ENCODE measurements at places on chromosomes 6 and 20.

- DNase-seq, result no peak
Observed at GRCh38 chr6:50097966-50098640, 48.4 kb upstream of the DEFB112 start.

DNA sequence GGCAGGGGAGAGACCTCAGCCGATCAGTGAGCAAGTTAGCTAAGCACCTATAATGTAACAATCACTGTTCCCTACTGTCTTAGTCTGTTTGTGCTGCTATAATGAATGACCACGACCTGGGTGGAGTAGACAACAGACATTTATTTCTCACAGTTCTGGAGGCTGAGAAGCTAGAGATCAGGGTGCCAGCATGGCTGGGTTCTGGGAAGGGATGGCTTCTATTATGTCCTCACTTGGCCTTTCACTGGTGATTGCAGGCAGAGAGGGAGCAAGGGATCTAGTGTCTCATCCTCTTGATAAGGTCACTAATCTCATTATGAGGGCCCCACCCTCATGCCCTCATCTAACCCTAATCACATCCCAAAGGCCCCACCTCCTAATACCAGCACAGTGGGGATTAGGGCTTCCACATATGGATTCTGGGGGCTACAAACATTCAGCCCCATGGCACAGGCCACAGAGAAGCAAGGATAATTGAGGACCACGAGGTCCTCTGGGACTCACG lies 162.5 kb downstream of the CD83 start:
- no peak for DNase-seq

GRCh38 chr6:36818756-36819155 lies 20.5 kb downstream of the CPNE5 start:
- DNase-seq, result no peak

DNA sequence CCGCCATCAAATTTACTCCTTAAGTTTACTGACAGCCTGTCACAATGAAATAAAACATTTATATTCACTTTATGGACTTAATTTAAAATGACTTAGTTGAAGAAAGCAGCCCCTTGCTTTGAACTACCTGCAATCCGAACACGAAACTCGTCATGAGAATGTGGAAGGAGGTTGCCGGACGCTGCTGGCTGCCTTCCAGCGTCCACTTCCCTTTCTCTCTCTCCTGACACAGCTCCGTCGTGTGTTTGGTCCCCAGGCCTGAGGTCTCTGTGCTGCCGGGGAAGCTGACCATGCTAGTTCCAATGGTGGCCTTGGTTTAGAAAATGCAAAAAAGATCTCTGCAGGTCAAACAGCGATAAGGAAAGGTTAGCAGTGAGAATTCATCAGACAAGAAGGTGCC lies 519.7 kb downstream of the CDH26 start:
- peak; percentile 23 for DNase-seq

GRCh38 chr6:143806282-143807102 lies 36.6 kb upstream of the LTV1 start:
- DNase-seq, result no peak

- DNase-seq, result no peak
Observed at GRCh38 chr20:33824852-33825251, 13.7 kb downstream of the CHMP4B start.

GRCh38 chr6:122956376-122956775 lies 39.7 kb upstream of the CLVS2 start:
- DNase-seq, result no peak

DNA sequence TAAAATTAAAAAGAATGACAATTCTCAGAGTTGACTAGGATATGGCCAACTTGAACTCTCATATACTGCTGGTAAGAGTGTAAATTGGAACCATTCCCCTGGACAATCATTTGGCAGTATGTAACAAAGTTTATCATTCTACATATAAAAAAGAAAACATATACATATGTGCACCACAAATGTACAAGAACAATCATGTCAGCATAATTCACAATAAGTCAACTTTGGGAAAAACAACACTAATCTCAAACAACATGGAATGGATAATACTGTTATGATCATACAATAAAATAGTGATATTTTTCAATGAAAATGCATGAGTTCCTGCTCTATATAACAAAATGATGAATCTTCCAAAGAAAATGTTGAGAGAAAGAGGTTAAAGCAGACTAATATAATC lies 1078.7 kb upstream of the EPHA7 start:
- DNase-seq, result no peak

DNA sequence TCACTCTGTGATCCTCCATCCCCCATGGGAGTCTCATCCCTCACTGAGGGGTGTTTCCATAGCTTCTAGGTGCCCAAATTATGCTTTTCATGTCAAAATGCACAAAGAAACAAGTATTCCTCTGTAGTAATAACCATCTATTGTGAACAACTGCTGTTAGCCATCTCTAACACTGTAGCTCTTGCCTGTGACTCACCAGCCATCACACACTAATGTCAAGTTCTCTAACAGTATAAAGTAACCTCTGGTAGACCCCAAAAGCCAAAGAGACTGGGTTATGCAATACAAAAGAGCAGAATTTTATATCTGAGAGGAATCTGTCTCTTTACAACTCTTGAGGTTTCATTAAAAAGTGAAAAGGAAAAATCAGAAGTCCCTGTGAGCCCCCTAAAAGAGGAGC lies 25.4 kb upstream of the IYD start:
- no peak for DNase-seq

DNA sequence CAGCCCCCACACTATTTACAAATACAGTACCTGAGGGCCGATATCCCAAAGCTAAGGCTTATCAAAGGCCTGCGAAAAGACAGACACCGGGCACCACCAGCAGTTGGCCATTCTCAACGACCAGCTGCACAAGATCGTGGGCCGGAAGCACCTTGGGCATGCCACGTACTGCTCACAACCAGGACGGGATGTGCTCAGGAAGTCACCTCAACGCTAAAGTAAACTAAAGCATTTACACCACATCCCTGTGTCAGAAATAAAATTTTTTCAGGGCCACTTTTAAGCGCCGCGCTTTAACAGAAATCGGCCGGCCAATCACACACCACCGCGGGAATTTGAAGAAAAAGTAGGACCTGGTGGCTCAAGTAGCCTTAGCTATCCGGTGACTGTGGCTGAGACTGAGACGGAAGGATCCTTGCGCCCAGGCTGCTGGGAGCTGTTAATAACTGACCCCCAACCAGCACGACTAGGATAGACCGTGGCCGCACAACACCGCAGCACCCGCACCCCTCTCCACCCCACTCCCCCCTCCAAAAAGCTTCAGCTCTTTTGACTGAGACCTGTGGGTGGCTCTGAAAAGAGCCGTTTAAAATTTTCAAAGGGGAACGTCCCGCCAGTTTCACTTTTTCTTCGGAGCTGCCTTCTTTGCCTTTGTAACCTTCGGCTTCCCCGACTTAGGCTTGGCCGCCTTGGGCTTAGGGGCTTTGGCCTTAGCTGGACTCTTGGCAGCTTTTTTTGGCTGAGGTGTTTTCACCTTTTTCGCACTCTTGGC lies 131.2 kb upstream of the BTN3A2 start:
- peak; percentile 61 for DNase-seq

DNA sequence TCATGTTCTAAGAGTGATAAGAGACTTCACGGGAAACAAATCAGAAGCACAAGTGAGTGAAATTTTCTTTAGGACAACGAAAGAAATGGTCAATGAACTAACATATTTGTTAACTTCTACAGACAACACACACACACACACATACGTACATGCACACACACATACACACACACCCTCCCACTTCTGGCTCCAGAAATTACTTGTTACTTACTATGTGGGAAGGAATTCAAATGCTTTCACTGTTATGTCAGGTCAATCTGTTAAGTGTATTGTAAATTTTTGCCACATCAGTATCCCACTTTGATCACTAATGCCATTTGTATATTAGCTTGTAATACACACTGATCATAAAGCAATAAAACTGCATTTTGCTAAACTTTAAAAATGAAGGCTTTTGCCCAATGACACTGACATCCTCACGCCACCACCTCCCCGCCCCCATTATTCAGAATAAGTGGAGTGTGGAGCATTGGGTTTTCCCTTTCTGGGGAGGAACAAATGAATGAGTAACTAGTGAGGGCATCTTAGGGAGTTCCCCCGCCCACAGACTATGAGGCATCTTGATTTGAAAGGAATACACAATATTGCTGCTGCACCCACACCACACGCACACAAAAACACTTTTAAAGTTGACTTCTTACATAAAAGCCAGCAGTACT lies 76.2 kb downstream of the ATXN1 start:
- DNase-seq, result no peak

- DNase-seq, result no peak
Observed at GRCh38 chr6:45012687-45013086, 315.4 kb upstream of the RUNX2 start.

DNA sequence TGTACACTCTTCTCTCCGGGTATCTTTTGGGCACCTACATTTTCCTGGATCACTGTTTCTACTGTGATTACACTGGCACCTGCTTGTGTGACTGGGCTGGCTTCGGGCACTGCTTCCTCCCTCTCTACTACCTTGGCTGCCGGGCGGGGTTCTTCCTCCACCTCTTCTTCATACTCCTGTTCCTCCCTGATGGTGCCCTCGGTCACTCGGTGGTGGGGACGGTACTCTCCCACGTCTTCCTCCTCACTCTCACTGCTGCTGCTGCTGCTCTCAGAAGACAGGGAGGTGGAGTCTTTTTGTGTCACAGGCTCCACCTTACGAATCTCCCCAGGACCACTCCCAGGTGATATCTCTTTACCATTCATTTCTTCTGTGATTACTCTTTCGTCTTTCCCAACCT lies 42.5 kb downstream of the SMLR1 start:
- DNase-seq, result no peak

DNA sequence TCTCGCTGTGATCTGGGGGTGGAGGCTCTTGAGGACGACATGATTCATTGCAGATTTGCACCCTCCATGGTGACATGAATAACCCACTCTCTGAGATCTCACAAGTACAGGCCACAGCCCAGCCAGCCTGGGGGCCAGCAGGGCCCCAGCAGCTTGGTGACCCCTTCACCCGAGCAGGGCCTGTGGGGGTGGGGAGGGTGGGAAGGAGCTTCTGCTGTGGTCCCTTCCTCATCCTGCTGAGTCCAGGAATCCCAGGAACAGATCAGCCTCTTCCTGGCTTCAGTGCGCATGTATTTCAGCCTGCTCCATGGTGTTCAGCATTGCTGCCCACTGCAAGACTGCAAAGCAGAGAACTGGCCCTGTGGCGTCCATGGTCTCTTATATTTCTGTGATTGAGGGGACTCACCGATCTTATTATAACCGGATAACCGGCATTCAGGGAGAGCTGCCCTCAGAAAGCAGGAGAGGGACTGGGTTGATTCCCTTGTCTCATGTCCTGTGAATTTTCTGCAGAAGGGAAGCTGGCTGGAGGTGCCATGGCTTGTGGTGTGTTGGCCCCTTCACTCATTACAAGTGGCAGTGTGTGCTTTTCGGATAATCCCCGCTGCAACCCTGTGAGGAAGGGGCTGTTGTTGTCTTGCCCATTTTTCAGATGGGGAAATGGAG lies 118.8 kb upstream of the FRMD1 start:
- DNase-seq, result peak; percentile 28

DNA sequence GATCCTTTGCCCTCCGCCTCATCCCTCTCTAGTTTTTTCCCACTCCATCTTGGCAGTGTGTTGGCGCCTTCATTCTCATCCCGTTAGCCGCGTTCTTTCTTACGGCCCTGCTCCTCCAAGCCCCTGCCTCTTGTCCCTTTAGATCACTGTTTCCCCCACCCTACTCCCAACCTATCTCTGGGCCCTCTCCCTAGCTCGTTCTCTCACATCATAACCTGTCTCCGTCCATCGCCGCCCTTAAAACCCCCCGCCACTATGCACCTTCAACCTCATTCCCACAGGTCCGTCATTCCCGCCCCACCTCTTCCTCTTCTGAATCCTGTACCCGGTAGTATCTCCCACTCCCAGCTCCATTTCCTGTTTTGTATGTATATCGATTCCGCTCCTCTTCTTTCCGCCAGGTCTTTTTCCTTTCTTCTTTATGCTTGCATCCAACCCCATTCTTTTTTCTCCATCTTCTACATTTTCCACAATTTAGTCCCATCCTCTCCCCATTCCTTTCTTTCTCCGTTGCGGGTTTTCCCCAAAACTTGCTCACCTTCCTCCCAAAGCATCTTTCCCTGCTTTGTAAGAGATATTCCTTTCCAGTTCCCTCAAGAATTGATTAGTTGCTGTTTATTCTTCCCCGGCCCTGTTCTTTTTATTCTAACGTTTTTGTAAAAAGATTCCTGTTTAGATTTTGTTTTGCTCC lies 671 bp downstream of the EFHC1 start:
- peak; percentile 56 for DNase-seq

GRCh38 chr20:13852306-13852705 lies 67.5 kb downstream of the NDUFAF5 start:
- no peak for DNase-seq

DNA sequence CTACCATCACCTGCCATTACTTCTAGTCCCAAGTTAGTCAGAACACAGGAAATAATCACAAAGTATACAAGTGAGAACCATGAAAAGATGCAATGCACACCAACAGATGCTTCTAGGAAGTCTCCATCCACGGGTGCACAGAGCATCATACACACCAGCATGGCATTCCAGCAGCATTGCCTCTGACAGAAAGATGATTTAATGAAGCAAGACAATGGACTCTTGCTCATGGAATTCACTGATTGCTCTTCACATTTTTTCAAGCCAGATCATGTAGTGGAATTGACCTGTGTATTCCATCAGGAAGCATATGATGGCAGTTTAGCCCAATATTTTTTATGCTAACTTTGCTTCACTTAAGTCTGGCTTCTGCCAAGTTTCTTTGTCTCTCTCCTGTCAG lies 406.3 kb upstream of the RGS17 start:
- no peak for DNase-seq

- no peak for DNase-seq
Observed at GRCh38 chr20:49976542-49976941, 6.2 kb upstream of the SNAI1 start.

DNA sequence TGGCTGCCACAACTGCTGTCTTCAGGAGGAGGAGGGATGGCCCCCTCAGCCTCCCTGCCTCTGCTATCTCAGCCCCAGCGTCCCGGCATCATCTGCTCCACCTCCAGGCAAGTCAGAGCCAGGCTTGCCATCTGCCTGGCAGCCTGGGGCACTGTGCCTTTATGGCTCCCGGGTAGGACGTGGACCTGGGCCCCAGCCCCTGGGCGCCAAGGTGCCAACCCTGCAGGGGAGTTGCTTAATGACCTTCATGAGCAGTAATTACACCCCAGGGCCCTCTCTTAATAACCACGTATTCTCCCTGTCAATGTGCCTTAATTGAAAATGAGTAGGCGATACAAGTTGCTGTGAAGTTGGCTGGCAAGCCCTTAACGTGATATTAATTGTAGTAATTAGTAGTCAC lies 122.1 kb upstream of the MLN start:
- DNase-seq, result no peak

DNA sequence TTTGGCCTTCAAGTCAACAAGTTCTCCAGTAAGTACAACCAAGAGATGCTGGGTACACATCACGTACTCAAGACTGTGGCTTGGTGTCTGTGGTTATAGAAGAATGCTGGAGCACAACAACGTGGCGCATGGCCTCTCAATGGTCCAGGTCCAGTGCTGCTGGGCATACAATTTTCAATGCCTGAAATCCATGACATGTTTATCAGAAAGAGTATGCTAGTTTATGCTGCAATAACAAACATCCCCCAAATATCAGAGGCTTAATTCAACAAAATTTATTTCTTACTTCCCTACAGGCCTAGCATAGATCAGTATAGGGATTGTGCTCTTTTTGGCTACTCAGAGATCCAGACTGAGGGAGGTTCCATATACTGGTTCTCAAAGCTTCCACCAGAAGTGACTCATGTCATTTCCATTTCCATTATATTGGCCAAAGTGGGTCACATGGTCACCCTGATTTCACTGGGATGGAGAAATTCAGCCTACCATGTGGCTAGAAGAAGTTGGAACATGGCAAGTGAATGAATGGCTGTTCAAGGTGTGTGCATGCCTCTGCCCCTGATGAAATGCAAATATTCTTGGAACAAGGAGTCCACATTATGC lies 33.3 kb upstream of the KIF16B start:
- DNase-seq, result peak; percentile 14
